Activated CD4-positive, alpha-beta T cell treated with anti-CD3 and anti-CD28 coated beads, Interleukin-2, amount 50 U/mL, for 24 hours (primary cell): ENCODE measurements at places on chromosomes 4 and X.

DNA sequence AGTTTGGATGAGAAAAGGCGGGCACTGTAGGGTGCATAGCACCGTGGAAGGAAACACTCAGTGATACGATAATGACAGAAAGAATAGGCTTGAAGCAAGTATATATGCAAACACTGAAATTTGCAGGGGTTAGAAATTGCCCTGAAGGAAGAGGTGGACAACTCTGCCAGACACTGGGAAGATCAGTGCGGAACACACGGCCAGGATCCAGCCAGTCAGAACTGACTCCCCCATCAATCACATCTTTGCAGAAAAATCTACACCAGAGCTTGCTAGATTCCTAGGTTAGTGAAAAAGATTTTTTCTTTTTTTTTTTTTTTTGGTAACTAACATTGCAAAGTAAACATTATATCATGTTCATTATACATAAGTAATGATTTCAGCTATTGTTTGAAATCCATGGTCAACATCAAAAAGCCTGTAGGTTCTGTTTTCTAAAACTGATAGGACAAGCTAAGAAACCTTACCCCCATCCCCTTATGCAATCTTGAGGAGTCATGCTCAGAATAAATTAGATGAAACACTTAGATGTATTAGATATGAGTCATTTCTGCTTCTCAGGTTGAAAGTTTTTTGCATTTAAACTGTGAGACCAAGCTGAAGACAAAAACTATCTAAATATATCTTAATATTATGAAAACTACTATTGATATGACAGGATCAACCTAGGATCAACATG, 38.9 kb downstream of the TRIML1 start:
- DNase-seq = no peak

DNA sequence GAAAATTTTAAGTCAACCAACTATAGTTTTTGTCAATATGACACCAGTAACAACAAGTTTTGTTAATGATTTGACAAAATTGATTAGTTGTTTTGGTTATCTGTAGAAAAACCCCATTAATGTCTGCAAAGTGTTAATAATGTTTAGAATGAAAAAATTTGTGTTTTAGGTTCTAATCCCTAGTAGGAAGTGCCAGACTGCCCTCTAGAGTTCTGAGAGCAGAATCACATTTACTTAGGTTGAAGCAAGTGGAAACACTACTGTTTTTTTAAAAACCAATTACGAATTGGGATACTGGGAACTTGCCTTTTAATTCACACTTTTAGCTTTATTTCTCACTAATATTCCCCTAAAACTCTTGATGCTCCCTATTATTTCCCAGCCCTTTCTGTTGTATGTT, 101.1 kb upstream of the CYLC1 start:
- no peak for DNase-seq

DNA sequence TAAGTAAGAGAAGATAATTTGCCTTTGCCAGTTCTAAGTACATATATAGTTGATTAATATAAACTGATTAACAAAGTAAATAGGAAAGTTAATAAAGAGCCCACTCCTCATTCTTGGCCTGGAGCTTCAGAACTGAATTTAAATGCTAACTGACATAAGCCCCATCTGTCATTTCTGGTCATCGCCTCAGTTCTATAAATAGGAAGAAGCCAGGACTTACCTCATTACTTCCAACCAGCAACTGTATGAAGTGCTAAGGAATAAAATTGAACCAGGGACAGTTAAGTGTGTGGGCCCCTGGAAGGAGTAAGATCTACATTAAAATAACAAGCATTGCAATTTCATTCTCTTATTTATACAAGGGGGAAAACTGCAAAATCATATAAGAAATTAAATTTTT, 52.0 kb upstream of the PDLIM5 start:
- no peak for DNase-seq

- DNase-seq = no peak
These were observed 289.3 kb downstream of the BCOR start for GRCh38 chrX:39808471-39808917.

GRCh38 chr4:177308847-177309521, 690 bp upstream of the NEIL3 start:
- DNase-seq = no peak

- no peak for DNase-seq
These were observed 122.6 kb upstream of the BMPR1B start for GRCh38 chr4:94635177-94635576.

DNA sequence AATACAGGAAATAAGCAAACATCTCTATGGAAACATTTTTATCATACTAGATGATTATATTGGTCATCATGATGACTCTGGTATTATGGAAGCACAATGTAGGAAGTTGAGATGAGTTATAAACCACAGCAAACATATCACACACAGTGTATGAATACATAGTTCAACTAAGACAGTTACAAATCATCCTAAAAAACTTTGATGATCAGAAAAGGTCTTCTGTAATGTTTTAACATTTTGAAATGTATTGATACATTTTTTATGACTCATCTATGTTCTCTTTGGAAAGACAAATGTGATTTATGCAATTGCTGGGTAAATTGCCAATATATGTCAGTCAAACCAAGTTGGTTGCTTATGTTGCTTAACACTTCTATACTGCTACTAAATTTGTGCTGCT, 4.8 kb downstream of the CXCL3 start:
- DNase-seq = no peak

DNA sequence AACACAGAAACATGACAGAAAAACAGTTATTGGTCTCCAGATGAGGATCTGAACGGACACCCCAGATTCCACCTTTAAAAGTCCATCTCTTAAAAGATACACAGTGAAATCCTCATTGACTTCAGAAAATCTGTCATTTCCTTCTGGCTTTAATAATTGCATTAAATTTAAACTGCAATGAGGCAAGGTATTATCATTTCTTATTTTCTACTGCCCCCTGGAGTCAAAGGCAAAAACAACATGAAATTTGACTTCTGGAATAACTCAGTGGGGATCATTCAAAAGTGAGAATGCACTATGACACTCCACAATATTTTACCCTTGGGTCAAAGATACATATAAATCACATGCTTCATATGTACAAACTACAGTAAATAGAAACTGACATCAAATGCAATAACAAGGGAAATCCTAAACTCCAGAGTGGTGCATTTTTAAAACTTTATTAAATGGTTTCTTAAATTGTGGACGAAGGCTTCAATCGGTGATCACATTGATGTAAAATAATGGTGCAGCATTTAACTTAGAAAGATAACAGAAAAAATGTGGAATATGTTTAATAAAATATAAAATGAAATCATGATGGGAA, 56.4 kb upstream of the SPANXN1 start:
- no peak for DNase-seq
